ENCODE measurements at places on chromosomes 12 and 14.

GRCh38 chr14:33297565-33297964 is 358.9 kb downstream of the NPAS3 start:
- no peak for DNase-seq

DNA sequence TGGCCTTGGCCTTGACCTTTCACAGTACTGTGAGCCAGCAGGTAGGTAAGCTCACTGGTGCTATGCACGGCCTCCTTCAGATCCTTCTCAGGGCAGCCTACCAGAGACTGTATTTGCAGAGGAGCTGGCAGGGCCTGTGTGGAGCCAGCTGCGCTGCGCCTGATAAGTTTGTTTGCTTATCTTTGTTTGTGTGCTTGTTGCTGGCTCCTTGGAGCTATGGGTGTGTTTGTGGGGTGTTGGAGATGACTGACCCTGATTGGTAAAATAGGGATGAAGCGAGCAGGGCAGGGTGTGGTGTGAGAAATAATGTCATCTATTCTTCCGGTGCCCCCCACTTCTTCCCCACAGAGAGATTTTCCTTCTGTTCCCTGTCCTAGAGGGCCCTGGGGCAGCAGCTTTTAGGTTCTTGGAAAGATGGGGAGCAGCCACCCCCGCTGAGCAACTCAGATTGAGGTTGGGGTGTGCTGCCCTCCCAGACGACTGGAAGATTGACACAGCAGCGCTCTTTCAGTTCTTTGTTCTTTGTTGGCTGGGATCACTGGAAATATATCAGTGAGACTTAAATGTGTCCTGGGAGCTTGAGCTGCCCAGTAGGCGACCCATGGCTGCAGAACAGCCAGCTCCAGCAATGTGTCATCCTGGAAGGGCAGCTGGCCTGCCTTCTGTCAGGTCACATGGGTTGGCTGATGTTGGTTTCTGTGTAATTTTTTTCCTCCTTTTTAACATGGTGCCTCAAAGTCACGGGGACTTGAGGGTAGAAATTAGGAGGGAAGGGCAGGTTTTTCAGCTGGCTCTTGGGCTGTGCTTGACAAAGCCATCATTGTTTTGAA is 19.6 kb downstream of the MLXIP start:
- no peak for DNase-seq

GRCh38 chr12:125983784-125984500 is 918.7 kb downstream of the AACS start:
- DNase-seq: no peak

- no peak for DNase-seq
Observed at GRCh38 chr14:74977164-74977900, 21.9 kb upstream of the PGF start.

- no peak for DNase-seq
Observed at GRCh38 chr12:91786499-91787272, 359.0 kb downstream of the BTG1 start.

DNA sequence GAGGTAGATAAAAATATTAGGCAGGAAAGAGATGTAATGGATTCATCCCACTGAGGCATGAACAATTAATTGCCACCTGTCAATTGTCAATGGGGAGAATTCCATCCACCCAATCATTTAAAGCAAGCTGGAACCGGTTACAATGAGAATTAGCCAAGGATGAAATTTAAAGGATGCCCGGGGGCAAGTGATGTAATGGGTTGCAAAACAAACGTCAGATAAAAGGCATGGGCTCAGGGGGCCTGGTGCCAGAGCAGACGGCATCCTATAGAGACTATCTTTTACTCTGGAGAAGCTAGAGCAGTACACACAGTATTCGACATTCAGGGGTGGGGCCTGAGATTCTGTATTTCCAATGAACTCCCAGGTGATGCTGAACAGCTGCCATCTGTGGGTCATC is 80.5 kb upstream of the ZFP36L1 start:
- DNase-seq: no peak

- no peak for DNase-seq
Observed at GRCh38 chr14:63652406-63652805, 10.7 kb upstream of the WDR89 start.

- peak; percentile 55 for DNase-seq
Observed at GRCh38 chr14:75514673-75515628, 7.3 kb upstream of the BATF start.

DNA sequence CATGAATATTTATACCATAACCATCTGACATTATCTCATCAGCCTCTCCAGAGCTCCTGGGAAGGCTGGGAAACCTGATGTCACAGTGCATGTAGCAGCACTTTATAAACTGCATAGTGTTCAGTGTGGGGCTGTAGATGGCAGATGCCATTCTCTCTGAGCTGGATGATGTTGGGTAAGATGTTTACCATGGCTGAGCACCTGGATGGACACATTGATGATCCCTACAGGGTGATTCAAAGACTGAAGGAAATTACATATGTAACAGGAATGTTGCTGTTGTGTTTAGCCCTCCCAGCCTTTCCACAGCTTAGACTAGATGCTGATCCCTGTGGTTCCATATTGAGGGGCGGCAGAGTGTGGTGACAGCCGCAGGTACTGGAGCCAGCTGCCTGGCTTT is 37.4 kb downstream of the IFT43 start:
- DNase-seq: no peak

- DNase-seq: no peak
Observed at GRCh38 chr14:86015941-86016340, 486.0 kb downstream of the FLRT2 start.

DNA sequence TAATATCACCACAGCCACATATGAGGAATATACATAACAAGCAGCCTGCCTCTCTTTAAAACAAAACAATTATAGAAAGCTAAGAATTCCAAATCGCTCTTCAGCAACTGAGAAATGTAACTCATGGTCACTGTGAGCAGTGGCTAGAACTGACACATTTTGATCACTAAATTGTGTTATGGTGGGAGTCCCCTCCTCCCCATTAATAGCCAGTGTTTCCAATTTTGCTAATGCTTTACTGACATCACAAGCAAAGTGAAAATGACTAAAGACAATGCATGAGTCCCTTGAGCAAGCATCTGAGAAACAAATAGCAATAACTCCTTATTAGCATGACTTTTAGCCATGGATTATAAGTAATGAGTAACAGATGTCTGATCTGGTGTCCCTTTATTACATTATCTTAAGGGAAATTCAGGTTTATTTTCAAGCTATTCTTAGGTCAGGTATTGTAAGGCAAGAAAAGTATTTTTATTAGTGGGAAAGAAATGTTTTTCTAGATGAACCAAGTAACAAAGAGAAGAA is 148.3 kb downstream of the KCNH5 start:
- no peak for DNase-seq

DNA sequence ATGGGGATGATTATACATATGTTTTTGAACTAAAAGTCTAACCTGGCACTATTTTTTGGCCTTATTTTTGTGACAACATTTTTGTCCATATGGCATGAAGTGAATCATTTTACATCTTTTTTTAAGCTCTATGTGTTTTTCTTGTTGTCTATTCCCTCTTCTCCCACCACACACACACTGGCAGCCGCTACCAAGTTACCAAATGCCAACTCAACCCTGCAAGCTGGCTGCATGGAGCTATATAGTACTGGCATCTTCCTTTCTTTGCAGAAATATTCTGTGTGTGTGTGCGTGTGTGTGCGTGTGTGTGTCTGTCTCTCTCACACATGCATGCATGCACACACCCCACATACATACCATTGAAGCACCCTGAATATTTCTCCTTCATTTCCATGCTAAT is 278.9 kb upstream of the SOX5 start:
- DNase-seq: no peak

- no peak for DNase-seq
Observed at GRCh38 chr14:100045642-100046344, 19.4 kb upstream of the EVL start.

DNA sequence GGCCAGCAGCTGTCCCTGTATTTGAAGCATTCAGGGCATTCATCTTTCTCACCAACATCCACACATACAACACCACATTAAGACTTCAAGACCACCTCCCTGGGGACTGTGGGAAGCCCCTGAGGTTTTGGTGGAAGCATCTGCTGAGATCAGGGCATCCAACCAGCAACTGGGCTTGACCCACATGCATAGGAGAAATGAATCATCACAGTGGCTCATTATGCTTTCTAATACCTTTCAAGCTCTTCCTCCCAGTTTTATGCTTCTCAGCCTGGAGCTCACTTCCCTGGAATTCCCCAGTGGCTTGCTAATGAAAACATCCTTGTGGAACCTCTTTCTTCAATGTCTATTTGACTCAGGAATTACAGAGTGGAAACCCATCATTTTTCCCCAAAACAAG is 21.4 kb upstream of the CMKLR1 start:
- DNase-seq: no peak

- DNase-seq: no peak
Observed at GRCh38 chr14:32224737-32225377, 21.8 kb upstream of the RNU6-8 start.

DNA sequence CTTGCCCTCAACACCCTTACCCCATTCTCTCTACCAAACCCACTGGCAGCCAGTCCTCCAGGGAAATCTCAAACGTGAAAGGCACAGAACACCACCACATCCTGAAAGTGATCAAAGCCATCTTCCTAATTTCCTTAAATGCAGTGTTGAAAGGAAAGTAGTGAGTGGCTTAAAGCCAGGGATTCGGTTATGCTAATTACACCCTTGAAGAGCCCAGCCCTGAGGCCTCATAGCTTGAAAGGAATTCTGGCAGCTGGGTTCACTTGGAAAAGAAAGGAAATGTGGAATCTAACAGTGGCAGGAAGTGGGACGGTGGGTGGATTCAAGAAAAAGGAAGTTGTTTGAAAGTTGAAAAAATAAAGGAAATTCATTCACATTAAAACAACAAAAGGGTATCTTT is 73.0 kb upstream of the FICD start:
- DNase-seq: no peak

- no peak for DNase-seq
Observed at GRCh38 chr14:32823706-32824105, 115.0 kb upstream of the NPAS3 start.

- DNase-seq: no peak
Observed at GRCh38 chr14:96225745-96226151, 21.1 kb downstream of the BDKRB2 start.

GRCh38 chr14:75433631-75434071 is 5.8 kb downstream of the JDP2 start:
- DNase-seq: no peak

GRCh38 chr12:88816201-88816600 is 235.9 kb upstream of the KITLG start:
- DNase-seq: no peak

- DNase-seq: no peak
Observed at GRCh38 chr12:50926415-50926814, 25.9 kb upstream of the HIGD1C start.

DNA sequence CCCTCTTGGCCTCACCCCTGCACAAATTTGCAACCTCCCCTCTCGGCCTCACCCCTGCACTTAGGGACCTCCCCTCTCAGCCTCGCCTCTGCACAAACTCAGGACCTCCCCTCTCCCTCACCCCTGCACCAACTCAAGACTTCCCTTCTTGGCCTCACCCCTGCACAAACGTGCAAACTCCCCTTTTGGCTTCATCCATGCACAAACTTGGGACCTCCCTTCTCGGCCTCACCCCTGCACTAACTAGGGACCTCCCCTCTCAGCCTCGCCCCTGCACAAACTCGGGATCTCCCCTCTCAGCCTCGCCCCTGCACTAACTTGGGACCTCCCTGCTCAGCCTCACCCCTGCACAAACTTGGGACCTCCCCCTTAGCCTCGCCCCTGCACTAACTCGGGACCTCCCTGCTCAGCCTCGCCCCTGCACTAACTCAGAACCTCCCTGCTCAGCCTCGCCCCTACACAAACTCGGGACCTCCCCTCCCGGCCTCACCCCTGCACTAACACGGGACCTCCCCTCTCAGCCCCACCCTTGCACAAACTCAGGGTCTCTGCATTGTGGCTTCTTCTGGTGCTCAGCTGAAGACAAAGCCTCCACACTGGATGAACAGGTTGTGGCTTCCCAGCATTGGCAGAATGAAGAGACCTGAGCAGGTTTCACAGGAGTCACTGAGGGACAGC is 11.0 kb upstream of the GOLGA3 start:
- no peak for DNase-seq

DNA sequence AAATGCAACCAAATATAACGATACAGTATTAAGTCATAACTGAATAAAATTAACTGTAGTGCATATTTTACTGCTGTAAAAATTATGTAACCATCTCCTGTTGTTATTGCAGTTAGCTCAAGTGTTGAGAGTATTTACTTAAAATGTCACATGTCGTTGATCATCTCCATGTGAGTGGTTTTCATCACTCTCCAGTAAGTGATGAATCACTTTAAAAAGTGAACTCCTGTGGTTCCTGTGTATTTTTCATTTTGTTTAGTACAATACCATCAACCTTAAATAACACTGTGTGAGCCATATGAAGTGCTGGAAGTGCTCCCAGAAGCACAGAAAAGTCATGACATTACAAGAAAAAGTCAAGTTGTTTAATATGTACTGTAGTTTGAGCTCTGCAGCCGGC is 104.7 kb upstream of the SLCO1B1 start:
- no peak for DNase-seq

GRCh38 chr12:105476616-105477015 is 146.1 kb downstream of the C12orf75 start:
- DNase-seq: no peak

DNA sequence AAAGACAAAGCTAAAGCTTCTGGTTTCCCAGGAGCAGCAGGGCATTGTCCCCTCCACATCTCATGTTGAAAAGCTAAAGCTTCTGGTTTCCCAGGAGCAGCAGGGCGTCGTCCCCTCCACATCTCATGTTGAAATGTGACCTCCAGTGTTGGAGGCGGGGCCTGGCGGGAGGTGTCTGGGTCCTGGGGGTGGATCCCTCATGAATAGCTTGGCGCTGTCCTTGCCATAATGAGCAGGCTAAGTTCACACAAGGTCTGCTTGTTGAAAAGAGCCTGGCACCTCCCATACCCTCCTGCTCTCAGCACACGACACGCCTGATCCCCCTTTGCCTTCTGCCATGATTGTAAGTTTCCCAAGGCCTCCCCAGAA is 123.7 kb downstream of the PIWIL1 start:
- DNase-seq: no peak

DNA sequence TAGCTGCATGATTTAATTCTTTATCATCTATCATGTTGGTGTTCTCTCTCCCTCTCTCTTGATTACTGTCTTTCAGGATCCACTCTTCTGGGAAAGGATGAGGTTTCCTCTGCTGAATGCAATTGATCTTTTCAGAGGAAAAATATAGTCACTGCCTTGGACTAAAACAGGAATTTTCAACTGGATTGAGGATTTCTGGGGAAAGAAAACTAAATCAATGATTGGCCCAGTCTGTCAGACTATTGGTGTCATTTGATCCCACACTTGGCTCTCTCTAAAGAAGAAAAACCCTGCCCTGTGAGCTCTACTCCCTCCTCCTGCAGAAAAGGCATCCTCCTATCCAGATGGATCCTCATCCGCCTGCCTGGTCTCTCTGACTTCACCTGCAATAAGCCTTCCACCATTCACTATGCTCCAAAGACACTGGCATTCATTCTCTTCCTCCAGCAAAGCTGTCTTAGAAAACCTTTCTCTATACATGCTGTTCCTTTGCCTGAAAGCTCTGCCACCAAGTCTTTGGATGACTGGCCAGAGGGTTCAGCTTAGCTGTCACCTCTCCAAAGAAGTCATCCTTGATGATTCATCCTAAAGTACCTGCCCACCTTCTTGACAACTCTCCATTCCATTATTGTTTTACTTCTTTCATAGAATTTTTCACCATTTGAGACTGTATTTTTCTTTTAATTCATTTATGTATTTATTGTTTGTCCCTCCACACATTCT is 127.7 kb upstream of the CAND1 start:
- DNase-seq: no peak

- DNase-seq: no peak
Observed at GRCh38 chr12:5588176-5588575, 156.3 kb downstream of the NTF3 start.

GRCh38 chr14:52240623-52241022 is 26.9 kb upstream of the PTGDR start:
- no peak for DNase-seq
